Activated naive CD8-positive, alpha-beta T cell treated with anti-CD3 and anti-CD28 coated beads for 36 hours (primary cell): ENCODE measurements at places on chromosomes 13 and 19.

- no peak for DNase-seq
Measured at GRCh38 chr13:112790735-112791641, 101.2 kb downstream of the ATP11A start.

DNA sequence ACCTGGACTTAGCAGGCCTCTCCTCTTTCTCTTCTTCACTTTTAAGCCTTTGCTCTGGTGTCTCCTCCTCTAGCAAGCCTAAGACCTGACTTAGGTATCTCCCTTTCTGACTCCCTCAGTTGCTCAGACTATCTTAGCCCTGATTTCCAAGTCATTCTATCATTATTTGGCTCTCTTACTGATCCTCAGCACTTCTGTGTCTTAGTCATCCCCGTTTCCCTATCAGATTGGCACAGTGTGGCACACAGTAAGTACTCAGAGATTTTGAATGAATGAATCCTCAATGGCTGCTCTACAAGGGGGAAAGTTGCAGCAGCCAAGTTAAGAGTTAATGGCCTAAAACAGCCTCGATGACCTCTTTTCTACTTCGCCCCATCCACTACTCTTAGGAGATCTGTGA is 8.2 kb downstream of the KCTD12 start:
- DNase-seq: no peak

GRCh38 chr19:18229474-18229873 is 3.2 kb upstream of the PDE4C start:
- DNase-seq: no peak

DNA sequence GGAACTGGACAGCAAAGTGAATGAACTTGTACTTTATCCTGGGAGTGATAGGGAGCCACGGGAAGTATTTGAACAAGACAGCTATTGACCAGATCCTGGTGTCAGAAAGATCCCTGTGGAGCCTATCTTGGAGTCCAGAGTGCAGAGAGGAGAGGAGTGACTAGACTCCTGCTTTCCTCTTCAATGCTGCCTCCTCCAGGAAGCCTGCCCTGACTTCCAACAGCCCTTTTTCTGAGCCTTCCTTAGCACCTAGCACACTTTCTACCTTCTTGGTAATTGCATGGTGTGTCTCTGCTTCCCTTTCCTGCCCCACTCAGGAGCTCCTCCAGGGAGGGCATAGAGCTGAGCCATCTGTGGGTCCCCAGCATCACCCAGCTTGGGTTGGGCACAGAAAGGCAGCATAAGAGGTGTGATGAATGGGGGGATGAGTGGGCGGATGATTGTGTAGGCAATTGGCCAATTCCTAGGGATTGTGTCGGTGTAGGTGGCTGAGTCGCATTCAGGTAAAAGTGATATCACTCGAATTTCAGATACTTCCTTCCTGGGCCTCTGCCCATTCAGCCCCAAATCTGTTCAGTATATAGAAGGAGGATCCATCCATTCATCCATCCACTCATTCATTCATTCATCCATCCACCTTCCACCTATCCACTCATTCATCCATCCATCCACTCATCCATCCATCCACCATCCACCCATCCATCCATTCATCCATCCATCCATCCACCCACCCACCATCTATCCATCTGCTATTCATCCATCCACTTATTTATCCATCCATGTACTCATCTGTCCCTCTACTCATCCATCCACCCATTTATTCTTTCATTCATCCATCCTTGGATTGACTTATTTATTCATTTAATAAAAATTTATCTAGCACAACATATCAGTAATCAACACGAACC is 26.9 kb downstream of the CYP4F22 start:
- DNase-seq: no peak

DNA sequence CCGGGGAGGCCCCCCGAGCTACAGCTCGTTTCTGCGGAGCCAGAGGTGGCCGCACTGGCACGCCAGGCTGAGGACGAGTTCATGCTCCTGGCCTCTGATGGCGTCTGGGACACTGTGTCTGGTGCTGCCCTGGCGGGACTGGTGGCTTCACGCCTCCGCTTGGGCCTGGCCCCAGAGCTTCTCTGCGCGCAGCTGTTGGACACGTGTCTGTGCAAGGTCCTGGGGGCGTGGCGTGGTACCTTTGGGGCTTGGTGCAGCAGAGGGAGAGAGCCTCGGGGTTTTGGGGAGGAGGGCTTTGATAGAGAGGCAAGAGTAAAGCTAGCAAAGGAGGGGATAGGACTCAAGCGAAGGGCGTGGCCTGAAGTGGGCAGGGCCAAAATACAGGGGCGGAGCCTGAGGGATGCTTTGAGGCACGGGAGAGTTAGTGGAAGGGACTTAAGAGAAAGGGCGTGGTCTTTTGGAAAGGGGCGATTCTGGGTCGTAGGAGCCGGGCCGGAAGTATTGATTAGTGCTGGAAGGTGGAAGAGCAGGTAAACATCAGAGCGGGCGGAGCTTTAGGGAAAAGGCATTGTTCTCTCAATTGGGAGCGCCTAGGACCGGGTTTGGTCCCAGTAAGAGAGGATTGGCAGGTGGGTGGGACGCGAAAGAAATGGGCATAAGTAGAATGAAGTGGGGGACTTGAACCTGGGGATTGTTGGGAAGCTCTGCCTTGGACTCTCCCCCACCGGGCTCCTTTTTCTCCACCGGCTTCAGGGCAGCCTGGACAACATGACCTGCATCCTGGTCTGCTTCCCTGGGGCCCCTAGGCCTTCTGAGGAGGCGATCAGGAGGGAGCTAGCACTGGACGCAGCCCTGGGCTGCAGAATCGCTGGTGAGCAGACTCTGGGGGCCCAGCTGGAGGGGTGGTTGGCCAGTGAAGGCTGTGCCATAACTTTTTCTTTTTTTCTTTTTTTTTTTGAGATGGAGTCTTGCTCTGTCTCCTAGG is 1.2 kb downstream of the PPM1N start:
- DNase-seq: peak; percentile 71
